ENCODE measurements at places on chromosomes 6 and 20.

DNA sequence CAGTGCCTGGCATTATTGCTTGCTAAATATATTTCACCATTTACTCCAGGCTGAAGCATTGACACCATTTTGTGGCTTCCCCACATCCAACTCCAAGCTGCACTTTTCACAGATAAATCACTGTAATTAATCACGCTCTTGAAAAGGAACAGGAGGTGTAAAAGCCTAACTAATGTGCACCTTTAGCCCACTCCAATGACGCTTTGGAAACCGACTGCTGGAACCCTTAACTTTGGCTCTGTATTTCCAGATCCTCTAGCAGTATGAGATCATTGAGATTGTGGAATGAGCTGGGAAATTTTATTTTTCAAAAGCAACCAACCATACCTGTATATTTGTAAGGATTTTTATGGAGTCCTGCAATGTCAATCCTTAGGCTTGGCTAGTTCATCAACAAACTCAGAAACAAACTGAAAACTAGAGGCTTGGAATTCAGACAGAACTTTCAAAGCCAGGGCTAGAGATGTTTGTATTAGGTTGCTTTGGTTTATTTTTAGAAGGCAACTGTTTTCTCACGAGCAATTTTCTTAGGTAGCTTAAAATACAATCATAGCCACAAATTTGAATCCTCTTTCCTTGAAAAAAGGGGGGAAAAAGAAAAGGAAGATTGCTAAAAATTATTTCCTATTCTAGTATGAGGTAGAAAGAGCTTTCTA is 52.8 kb upstream of the UTRN start:
- DNase-seq = no peak

- DNase-seq = peak; percentile 30
Measured at GRCh38 chr6:107822176-107823046, 1.7 kb downstream of the SCML4 start.

GRCh38 chr20:1657556-1658334 is at the start of gene SIRPG:
Gene SIRPG (minus strand): TSS chr20:1657779. CDS start chr20:1657714, 65 bp downstream.
- no peak for DNase-seq

DNA sequence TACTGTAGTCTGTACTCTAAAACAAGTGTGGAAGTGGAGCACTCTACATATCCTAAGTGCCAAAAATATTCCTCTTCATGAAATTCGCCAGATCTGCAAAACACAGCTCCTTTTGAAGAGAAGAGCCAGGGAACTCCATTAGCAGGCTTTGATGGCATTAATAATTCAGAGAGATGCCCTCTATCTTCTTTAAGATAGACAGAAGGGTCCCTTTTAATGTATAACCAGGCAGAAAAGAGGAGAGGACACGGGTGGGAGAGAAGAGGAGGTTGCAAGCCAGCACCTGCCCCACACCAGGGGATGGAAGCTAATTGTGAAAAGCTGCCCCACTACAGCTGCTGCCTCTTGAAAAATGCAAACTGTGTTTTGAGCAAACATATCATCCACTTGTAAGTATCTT is 3.7 kb upstream of the RFPL4B start:
- DNase-seq = no peak

DNA sequence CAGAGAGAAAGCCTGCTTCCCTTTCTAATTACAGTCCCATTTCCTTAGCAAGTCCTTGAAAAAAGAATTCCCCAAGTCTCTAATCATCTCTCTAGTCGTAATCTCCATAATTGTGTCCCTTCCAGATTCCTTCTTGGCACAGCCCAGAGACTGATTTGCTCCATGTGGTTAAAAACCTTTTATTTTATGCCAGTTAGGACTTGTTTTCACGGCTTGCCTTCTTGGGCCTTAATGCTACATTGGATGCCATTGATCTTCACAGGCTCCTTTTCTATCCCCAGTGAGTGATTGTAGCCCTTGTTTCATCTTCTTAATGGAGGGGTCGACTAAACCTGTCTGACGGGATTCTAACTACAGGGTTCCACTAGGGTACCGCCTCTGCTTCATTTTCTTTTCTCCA is 650.6 kb upstream of the ARID1B start:
- DNase-seq = no peak

All from GM06990 (cell line).